ENCODE measurements at places on chromosomes 7 and 10.

- no peak for DNase-seq
These were observed 4.9 kb upstream of the MTPN start for GRCh38 chr7:135981958-135982646.

GRCh38 chr10:71351628-71352319 lies 32.7 kb downstream of the SLC29A3 start:
- no peak for DNase-seq

DNA sequence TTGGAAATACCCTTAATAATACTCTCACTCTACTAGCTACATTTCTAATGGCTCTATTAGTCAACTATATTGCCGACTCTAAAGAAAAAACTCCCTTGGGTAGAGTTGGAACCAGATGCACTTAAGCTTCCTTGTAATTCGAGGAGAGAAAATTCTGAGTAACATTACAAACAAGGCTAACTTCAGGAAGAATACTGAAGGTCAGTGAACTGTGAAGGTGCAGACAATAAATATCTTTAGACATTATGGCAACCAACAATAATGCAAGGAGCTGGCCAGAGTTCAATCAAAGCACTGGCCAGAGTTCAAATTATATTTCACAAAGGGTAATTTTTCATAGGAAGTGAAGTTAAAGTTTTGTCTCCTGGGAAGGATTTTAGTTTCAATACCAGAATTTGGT lies 40.7 kb upstream of the MRLN start:
- DNase-seq = no peak

DNA sequence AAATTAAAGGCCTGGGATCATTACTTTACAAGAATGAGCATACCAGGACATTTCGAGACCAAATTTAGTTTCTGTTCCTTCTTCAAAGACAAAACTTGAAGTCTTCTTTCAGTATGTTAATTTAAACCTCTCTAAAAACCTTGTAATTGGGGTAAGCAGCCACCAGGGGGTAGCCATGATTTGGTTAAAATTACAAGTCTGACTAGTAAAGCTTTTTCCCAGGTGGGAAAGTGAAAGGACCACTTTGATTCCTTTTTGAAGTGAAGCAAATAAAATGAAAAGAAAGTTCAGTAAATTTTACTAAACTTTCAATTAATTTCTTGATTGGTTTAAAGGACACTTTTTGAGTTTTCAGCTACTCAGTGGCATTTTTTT lies 294.3 kb downstream of the BBS9 start:
- peak; percentile 1 for DNase-seq

DNA sequence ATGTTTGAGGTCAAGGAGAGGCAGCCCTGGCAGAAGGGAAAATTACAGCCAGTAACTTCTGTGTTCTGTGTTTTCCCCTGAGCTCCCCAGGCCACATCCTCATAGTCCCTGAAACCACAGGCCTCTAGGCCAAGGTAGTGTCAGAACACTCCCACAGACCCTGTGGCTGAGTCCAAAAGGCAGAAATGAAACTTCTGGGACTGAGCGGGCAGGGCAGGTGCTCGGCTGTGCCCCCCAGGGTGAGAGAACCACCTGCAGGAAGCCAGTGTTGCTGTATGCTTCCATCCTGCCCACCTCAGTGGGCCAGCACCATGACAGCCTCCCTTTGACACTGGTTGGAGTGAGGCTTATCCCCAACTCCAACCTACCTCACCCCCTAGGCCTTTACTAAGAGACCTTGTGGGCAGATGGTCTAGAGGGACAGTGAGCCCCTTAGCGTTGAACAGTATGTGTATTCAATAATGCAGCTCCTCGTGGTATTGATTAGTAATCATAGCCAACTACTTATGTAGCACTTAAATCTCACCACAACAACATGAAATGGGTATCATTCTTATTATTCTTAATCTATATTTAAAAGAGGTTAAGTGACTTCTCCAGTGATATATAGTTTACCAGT lies 30.3 kb downstream of the PIK3CG start:
- no peak for DNase-seq

All from activated CD4-positive, alpha-beta T cell treated with anti-CD3 and anti-CD28 coated beads, Interleukin-2, amount 50 U/mL, for 24 hours (primary cell).